ENCODE measurements at places on chromosomes 11 and 22.
A peak's percentile ranks its signal among the peaks of the same experiment; 100 is the strongest.

DNA sequence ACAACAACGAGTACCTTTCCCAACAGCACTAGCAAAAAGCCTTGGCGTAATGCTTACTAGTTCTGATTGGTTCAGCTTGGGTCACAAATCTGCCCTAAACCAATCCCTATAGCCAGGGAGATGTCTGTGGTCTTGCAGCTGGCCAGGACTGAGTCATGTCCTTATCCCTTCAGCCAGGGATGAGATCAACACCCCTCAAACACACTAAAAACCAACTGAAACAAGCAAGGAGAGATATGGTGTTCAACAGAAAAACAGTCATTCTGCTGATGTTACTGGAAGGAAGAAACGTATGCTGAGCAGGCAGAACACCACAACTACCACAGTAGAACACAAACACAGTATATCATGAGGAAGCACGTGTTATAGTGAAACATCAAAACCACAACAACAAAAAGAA, 375.6 kb downstream of the LARGE1 start:
- no peak for DNase-seq

GRCh38 chr11:10796191-10796590, 12.5 kb downstream of the EIF4G2 start:
- DNase-seq: no peak

- no peak for DNase-seq
Observed at GRCh38 chr11:11444804-11445131, 91.7 kb upstream of the CSNK2A3 start.

- DNase-seq: peak; percentile 76
Observed at GRCh38 chr22:46542011-46542985, 4.9 kb upstream of the CELSR1 start.

DNA sequence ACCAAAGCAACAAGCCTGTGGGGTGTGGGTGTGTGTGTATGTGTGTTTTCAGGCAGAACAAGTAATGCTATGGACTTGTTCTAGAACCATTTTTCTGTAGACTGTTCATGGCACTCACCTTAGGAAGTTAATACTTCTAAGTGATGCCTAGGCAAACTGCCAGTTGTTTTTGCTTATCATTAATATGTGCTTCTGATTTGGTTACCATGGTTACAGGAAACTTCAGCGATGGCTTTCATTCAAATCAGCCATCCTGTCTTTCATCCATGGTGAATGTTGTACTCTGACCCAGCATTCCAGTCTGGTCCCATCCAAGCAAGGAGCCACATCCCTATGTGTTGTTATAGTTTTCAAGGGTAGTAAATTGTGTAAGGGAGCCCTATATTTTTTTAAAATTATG, 49.8 kb upstream of the ARHGAP20 start:
- no peak for DNase-seq

DNA sequence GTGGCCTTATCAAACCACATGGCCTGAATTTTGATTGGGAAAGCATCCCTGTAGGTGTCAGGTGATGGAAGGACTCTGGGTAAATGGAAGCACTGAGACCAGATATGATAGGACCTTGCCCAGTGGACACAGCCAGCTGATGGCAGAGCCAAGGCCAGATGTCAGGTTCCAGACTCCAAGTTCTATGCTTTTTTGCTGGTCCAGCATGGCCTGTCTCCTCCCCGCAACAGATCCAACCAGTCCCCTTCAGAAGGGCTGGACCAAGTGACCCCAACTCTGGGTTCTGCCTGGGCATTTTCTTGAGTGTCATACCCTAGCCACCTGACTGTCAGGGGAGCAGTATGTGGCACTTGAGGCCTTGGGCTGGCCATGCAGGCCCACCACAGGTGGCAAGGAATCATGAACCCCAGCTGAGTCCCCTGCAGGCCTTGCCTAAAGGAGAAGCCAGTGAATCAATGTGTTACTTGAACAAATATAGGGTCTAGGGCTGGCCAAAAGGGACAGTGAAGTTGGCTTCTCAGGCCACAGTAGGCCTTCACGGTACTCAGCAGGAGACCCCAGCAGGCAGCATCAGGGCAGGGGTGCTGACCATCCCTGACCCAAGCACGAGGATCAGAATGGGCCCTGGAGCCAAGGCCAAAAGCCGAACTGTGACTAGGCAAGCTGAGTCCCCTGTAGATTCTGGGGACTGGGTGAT, 27.1 kb downstream of the KCNQ1OT1 start:
- DNase-seq: no peak

DNA sequence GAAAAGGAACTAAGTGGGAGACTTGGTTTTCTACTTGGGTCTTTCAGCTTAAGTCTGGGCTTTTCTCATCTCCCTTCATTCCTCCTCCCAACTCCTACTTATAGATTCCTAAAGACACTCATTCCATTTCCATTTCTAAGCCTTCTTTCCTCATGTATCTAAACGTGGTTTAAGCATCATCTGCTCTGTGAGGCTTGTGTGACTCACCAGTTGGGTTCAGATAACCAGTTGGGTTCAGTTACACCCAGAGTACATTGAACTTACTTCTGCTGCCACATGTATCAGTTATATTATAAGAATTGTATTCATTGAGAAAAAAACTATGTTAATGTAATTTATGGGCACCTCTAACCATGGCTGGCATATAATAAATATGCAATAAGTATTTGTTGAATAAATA, 831.2 kb upstream of the CCDC90B start:
- DNase-seq: no peak

GRCh38 chr11:113334183-113334582, 19.8 kb downstream of the TTC12 start:
- DNase-seq: no peak

GRCh38 chr11:10597877-10598351, 29.4 kb upstream of the LYVE1 start:
- DNase-seq: no peak

DNA sequence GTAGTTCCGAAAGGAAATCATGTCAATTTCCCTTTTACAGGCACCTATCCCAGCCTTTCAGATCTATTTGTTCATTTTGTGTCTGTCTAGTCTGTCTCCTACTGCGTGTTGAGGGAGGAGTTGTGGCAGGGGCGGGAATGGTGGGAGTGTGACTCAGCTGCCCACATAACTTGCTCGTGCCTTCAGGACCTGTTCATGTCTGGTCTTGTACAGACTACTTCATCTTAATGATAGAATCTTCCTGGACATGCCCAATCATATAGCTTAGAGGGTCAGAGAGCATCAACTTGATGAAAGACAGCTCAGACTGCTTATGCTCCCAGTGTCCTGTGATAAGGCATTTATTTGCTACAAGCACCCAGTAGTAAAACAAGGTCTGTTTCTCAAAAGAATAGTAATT, 61.0 kb upstream of the BIRC3 start:
- DNase-seq: peak; percentile 68

DNA sequence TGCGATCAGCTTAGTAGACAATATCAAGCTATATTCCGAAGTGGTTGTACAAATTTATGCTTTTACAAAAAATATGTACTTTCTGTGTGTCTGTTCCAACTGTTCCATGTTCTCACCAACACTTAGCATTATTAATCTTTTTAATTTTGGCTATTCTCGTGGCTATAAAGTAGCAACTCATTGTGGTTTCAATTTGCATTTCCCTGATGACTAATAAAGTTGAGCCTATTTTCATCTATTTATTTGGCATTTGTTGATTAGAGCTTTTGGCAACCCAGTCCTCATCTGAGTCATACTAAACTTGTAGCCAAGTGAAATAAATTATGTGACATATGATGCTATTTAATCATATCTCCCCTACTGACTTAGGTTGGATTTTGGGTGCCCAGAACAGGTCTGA, 115.9 kb downstream of the FBXO7 start:
- no peak for DNase-seq

- DNase-seq: no peak
Observed at GRCh38 chr11:77515063-77515462, 41.2 kb upstream of the PAK1 start.

DNA sequence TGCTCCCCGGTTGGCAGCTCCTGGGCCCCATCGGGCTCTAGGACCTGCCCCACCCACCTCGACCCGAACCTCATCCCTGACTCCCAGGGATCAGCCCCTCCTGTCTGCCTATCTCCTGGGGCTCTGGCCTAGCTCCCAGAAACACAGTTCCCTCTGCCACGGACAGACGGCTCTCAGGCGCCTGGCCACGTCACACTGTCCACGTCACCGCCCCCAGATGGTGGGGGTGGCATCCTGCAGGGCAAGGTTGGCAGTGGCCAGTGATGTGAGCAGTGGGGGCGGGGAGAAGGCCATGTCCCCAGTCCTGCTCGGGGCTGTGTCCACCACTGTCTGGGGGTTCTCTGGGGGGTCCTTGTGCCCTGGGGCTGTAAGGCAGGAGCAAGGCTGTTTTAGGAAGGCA, 29.2 kb downstream of the SYT7 start:
- DNase-seq: no peak

GRCh38 chr22:22823131-22823810, 64.3 kb upstream of the IGLL5 start:
- no peak for DNase-seq

- DNase-seq: no peak
Observed at GRCh38 chr11:94837317-94837716, 69.2 kb downstream of the AMOTL1 start.

GRCh38 chr11:66894141-66894540, 37.3 kb downstream of the LRFN4 start:
- DNase-seq: no peak

- DNase-seq: no peak
Observed at GRCh38 chr11:112247201-112247600, 13.5 kb downstream of the PLET1 start.

- no peak for DNase-seq
Observed at GRCh38 chr11:126331286-126331685, 24.2 kb upstream of the ST3GAL4 start.

DNA sequence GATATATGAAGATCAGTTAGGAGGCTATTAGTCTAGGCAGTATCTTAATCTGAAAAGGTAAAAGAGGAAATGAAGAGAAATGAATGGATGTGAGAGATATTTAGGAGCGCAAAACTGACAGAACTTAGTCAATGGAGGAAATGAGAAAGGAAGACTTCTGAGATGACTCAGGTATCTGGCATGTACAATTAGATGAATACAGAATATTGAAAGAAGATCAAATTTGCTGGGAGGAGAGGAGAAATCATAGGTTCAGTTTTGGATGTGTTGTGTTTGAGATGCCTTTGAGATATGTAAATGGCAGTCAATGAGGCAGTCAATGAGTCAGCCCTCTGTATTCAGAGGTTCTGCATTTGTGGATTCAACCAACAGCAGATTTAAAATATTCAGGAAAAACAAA, 42.9 kb upstream of the GAB2 start:
- no peak for DNase-seq

DNA sequence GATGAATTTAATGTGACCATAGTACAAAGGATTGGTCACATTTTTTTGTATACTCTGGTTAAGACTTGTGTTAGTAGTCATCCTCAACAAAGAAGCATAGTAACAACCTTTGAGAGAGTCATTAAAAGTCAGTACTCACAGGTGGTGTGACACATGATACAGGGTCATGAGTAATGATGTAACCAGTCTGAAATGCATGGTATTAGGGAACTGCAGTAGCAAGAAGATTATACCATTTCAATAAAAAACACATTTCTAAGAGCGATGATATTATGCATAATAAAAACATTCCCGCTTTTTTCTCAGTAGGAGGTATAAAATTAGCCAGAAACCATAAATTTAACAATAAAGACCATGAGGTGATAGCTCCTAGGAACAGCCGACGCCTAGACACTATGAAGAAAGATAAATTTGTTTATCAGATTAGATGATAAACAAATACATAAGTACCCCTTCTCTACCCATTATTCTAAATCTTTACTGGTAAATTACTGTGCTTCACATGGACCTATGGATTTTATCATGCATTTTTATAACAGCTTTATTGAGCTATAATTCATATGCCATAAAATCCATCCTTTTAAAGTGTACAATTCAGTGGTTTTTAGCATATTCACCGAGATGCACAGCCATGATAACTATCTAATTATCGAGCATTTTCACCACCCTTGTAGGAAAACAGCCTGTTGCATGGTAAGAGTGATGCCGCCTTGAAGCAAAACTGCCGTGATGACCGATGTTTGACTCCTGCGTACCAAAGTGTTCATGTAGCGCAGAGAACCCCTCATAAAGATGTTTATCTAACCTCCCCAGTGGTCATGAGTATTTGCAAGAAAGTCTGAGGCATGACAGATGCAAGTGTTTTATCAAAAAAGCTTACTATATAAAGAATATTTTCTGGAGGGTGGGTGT, 41.8 kb downstream of the TMPRSS5 start:
- DNase-seq: peak; percentile 83
